Stimulated activated CD8-positive, alpha-beta memory T cell treated with anti-CD3 and anti-CD28 coated beads, Interleukin-7, amount 100 ng/mL, for 48 hours (primary cell): ENCODE measurements at places on chromosomes 4 and X.
A peak's percentile ranks its signal among the peaks of the same experiment; 100 is the strongest.

- no peak for DNase-seq
These were observed 32.4 kb downstream of the PALLD start for GRCh38 chr4:168529257-168529656.

DNA sequence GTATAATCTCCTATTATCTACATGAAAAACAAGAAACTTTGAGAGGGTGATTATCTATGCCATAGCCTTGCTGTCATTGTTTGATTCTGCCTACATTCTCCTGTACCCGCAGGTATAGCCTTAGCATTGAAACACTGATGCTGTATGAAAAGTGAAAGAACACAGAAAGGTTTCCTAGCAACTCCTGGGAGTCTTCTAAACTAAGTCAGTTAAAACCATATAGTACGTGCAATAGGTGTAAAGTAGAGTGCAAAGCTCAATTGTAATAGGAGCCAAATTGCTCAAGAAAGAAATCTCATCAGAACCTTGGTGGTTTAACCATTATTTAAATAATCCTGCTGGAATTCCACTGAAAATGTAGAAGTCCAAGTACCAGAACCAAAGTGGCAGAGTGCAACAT lies 489.7 kb downstream of the PCDH10 start:
- DNase-seq = no peak

GRCh38 chrX:38940547-38940946 lies 139.3 kb downstream of the MID1IP1 start:
- DNase-seq = no peak

DNA sequence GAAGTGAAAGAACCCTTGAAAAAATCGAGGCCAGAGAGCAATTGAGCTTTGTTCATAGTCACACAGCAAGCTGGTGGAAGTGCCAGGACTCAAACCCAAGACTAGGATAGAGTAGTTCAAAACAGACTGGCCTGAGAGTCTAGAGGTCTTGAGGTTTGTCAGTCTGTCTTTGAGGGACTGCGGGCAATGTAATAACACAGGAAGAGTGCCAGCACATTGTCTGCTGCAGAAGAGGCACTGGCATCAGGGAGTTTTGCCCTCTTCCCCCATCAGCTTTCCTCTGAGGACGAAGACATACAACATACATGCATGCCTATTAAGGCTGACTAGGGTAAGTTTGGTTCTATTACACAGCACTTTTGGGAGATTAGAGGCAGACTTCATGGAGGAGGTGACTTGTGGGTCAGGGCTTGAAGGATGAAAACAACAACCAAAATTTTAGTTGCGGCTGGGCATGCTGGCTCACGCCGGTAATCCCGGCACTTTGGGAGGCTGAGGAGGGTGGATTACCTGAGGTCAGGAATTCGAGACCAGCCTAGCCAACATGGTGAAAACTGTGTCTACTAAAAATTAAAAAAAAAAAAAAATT lies 64.1 kb upstream of the LAS1L start:
- no peak for DNase-seq

DNA sequence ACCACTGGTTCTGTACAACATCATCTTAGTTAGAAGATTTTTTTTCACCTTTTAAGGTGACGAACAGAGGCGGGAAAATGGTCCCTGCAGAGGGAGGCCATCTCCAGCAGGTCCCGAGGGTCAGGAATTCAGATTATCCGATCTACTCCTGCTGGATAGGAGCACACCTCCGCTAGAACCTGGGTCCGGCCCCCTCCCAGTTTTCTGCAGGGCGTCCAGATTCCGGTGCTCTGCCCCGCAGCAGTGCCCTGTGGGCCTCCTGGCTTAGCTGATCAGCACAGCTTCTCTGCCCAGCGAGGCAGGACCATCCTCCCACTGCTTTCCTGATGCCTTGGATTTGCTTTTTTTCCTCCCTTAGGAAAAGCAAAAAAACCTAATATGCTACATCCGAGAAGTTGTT lies 2.3 kb downstream of the TBL1X start:
- DNase-seq = no peak

DNA sequence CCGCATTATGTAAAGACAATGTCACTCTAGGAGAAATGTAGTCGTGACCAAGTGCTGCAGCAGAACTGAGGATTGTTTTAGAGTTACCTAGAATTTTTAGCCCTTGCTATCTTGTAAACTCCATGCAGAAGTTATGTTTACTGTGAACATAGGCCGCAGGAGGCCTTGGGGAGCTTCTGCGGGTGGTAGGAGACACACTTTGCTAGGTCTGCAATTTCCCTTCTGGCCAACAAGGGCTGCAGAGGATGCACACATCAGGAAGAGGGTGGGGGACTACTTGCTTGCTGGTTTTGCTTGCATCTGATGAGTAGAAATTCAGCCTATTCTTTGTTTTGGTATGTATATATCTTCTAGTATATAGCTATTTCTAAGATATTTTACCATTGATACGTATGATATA lies 23.1 kb downstream of the BANK1 start:
- no peak for DNase-seq

DNA sequence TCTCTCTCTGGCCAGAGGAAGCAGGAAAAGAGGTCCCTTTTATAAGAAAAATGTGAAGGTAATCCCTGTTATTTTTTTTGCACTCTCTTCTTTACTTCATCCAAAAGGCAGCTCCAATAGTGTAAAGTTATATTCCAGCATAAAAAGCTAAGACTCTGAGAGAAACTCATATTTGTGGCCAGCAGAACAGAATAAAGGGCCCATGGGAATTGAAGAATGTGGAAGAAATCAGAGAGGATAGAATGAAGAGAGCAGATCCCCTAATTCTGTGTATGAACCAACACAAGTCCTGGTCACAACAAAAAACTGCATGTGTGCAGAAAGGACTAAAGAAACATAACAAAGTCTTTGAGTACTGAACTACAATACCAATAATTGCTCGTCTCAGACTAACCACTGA lies 22.3 kb downstream of the RPS6KA6 start:
- no peak for DNase-seq

- DNase-seq = no peak
These were observed 89.7 kb downstream of the LRP2BP start for GRCh38 chr4:185305979-185306442.

- DNase-seq = no peak
These were observed 203.7 kb downstream of the AFAP1 start for GRCh38 chr4:7735961-7736360.

DNA sequence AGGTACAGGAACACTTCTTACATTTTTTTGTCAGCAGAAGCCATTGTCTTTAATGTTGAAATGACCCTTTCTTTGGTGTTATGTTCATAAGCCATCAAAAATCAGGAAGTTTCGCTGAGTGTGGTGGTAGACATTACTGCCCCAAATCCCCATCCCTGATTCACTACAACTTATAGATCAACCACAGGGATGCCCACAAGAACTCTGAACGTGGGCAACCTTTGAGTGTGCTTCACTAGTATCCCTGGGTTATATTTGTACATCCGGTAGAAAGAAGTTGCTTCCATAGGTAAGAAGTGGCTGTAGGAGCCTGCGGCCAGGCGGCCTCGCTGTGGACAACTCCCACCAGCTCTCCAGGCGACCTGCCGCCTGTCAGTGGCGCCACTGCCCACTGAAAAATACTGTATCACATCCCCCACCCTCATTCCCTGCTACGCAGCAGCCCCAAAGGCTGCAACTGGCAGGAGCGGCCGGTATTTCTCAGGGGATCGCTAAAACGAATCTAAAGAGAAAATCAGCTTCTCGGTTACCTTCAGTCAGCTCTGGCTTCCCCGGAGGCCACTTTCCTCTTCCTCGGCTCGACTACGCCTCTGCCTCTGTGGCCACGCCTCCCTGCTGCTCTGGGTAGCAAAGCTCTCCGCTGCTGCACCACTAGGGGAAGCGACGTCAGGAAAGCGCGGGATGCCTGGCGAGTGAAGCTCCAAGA lies 13.9 kb upstream of the ETDC start:
- peak; percentile 48 for DNase-seq

DNA sequence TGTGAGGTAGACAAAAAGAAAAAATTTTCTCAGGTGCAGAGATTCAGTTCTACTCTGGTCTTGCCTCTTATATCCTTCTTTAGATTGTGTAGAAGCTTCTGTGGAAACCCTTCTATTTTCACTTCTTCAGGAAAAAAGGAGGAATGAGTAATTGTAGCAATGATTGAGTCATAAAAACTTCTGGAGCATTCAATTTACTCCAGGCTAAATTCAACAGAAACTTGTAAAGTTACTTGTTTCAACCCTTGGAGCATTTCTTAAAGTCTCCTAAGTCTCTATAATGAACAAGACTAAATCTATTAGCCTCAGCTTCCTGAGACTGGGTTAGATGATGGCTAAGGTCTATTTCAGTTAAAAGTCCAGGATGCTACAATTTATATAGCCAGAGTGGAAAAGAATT lies 29.9 kb downstream of the BOD1L1 start:
- DNase-seq = no peak

- no peak for DNase-seq
These were observed 24.0 kb downstream of the GIMD1 start for GRCh38 chr4:106344647-106344970.

GRCh38 chrX:55118574-55118973 lies 29.8 kb downstream of the PAGE2 start:
- DNase-seq = no peak

GRCh38 chr4:87880106-87880505 lies 47.3 kb downstream of the MEPE start:
- no peak for DNase-seq

- no peak for DNase-seq
These were observed 68.3 kb downstream of the ABLIM2 start for GRCh38 chr4:8090312-8090711.

GRCh38 chrX:103565752-103566151 lies 19.6 kb upstream of the TCEAL4 start:
- no peak for DNase-seq

- DNase-seq = no peak
These were observed 1.9 kb downstream of the ARHGAP6 start for GRCh38 chrX:11663875-11664210.

GRCh38 chr4:94171616-94172015 lies 36.0 kb upstream of the SMARCAD1 start:
- DNase-seq = no peak

DNA sequence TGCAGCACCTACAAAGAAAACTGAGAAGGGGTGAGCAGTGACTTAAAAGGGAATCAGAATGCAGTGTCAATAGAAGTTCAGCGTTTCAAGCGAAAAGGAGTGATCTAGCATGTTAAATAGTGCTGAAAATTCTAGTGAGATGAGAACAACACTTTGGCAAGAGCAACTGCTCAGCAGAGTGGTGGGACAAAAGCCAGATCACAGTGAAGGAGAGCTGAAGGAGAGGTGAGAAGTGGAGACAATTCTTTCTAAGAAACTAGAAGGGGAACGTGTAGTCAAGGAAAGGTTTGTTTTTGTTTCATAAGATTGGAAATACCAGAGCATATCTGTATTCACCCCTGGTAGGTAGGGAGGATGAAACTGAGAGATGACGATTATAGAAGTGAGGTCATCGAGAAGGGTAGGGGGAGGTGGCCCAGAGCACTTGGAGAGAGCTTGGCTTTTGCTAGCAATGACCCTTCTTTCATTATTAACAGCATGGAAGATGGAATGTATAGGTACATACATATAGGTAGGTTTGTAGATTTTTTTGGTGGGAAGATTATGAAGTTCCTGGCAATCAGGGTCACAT lies 33.7 kb downstream of the SRPX2 start:
- DNase-seq = no peak

DNA sequence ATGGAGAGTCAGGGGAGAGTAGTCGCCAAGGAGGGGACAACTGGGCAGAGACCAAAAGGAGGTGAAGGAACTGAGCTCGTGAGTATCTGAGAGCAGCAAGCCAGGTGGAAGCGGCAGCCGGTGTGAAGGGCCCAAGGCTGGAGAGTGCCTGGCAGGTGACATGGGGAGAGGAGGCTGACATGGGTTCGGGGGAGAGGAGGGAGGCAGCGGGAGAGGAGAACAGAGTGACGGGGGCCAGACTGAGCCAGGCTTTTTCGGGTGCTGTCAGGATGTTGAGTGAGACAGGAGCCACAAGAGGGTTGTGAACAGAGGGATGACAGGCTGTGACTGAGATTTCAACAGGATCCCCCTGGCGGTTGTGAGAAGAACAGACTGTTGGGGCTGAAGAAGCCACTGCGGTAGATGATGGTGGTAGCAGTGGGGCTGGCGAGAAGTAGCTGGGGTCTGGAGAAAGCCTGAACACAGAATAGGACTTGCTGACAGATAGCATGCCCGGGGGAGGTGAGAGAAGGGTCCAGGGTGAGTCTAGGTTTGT lies 5.7 kb downstream of the ELK1 start:
- no peak for DNase-seq

GRCh38 chr4:159443975-159444374 lies 341.1 kb downstream of the RAPGEF2 start:
- no peak for DNase-seq

DNA sequence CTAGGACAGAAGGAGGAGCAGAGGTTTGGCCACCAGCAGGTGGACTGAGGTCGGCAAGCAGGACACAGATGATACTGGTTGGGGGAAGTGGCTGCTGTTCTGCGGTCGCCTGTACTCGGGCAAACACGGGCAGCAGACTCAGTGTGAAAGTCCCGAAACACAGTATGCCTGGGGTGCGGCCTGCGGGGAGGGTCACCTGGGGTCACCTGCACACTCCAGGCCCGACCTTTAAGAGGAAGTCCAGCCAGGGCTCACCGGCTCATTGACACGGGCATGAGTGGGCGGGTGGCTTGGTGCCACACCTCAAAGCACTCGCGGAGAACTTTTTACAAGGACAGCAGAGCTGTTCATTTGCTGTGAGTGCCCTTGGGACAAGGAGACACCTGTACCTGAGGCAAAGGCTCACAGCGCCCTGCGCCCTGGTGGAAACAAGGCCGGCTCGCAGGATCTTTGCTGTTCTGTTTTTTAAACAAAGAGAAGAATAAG lies 71.5 kb upstream of the MXD4 start:
- DNase-seq = no peak

GRCh38 chr4:123356921-123357320 lies 39.7 kb upstream of the SPRY1 start:
- no peak for DNase-seq

GRCh38 chr4:128907981-128908380 lies 98.5 kb downstream of the JADE1 start:
- no peak for DNase-seq

DNA sequence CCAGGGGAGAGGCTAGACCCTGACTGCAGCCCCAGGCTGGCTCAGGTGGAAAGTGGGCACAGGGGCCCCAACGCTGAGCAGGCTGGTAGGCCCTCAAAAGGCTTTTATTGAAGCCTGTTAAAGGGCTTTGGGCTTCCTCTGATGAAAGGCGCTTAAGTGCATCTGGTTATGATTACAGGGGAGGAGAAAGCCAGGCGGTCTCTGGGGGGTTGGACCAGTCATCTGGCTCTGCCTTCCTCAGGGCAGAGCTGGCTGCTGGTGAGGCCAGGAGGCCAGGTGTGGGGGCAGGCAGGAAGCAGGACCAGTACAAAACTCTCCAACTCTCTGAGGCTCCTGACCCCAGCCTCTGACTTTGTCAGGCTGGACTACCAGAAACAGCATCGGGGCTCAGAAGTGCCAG lies 68.8 kb upstream of the BCOR start:
- DNase-seq = no peak

DNA sequence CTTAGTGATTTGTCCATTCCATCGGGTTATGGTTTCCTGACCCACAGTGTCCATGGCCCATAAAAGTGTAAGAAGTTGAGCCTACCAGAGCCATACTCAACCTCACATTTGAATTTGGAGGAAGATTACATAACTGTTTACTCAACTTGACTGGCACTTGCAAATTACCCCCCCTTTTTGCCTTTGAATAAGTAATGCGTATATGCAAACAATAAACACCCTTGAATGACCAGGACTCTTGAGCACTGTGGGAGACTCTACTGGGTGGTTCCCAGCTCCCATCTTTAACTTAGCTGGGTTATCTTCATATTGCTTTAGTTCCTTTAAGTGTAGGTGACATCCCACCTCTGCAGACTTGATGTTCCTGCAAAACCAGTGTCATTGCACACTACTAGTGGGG lies 30.6 kb upstream of the STIM2 start:
- no peak for DNase-seq
